ENCODE measurements at places on chromosomes 1 and 21.

GRCh38 chr1:159054427-159054826, 22.1 kb downstream of the AIM2 start:
- DNase-seq: no peak

- peak; percentile 94 for DNase-seq
Observed at GRCh38 chr1:235513495-235514366, 9.5 kb upstream of the B3GALNT2 start.

DNA sequence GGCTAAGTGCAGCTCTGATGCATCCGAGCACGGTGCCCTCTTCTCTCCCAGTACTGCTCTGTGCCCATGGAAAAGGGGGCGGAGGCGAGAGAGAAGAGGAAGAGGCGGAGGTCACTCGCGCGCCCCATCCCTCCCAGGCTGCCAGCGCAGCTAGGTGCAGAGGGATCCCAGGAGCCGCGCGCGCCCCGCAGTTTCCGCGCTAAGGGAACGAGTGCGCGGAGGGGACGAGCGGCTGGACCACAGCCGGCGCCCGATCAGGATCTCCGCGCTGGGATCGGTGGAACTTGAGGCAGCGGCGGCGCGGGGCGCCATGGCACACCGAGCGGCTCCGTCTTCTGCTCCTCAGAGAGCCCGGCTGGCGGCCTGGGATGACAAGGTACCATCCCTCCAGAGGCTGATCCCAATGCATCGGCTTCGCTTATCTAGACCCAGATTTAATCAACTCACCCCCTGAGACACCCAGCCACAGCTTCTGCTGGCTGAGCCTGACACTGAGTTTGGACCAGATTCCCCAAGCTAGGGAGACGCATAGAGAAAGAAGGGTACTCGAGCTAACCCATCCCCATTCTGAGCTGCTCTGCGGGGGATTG, at the start of gene PTGFR:
PTGFR (plus strand) TSS at position 114 of the 590 bp plus-strand sequence. CDS start 1,770 bp downstream, outside the sequence.
- DNase-seq: peak; percentile 73

DNA sequence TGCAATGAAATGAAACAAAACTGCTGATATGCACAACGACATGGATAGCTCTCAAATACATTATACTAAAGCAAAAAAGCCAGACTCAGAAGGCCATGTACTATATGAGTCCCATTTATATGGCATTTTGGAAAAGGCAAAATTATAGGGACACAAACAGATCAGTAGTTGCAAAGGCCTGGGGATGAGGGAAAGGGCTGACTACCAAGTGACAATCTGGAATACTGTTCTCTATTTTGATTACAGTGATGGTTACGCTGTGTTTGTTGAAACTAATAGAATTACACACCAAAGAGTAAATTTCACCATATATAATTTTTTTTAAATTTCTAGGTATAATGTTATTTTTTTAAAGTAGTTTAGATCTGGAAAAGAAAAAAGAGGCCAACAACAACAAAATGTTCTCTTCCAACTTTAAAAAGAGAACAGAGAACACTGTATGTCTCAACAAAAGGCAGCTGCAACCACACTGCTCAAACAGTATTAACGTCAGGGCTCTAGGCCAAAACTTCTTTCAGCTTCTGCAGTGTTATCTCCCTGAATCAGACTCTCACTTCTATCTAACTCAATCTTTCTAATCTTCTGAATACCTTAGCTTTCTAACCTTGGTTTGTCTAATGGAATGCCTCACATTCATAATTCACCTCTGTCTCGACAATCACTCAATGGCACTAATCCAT, 75.8 kb downstream of the FOXJ3 start:
- peak; percentile 33 for DNase-seq

- DNase-seq: peak; percentile 76
Observed at GRCh38 chr1:207495801-207496792, at the start of gene CR1. Gene CR1 (plus strand): TSS chr1:207496157. CDS start chr1:207496268, 111 bp downstream.

DNA sequence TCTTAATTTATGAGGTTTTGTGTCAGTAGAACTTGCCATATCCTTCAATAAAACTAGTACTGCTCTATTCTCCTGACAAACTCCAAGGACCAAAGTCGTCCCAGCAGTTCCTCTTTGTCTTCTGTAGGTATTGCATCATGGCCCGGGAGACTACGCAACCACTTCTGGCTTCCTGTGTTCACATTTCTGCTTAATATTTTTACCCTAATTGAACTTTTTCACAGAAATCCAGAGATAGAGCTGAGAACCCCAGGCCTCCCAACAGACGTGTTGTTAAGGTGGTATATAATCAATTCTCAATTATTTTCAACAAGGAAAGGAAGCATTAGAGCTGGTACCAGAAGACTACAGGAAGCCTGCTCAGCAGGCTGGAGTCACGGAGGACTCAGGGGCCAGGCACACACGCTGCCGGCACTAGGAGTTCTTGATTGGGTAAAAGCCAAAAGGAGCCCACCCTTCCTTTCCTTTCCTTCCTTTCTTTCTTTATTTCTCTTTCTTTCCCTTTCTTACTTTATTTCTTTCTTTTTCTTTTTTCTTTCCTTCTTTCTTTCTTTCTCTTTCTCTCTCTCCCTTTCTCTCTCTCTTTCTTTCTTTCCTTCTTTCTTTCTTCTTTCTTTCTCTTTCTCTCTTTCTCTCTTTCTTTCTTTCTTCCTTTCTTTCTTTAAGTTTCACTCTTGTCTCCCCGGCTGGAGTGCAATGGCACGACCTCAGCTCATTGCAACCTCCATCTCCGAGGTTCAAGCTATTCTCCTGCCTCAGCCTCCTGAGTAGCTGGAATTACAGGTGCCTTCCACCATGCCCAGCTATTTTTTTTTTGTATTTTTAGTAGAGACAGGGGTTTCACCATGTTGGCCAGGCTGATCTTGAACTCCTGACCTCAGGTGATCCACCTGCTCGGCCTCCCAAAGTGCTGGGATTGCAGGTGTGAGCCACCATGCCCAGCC, 173.7 kb downstream of the ZBTB18 start:
- no peak for DNase-seq

- no peak for DNase-seq
Observed at GRCh38 chr1:155990005-155990739, 11.8 kb upstream of the ARHGEF2 start.

GRCh38 chr1:101154547-101154946, 82.3 kb upstream of the S1PR1 start:
- DNase-seq: no peak

DNA sequence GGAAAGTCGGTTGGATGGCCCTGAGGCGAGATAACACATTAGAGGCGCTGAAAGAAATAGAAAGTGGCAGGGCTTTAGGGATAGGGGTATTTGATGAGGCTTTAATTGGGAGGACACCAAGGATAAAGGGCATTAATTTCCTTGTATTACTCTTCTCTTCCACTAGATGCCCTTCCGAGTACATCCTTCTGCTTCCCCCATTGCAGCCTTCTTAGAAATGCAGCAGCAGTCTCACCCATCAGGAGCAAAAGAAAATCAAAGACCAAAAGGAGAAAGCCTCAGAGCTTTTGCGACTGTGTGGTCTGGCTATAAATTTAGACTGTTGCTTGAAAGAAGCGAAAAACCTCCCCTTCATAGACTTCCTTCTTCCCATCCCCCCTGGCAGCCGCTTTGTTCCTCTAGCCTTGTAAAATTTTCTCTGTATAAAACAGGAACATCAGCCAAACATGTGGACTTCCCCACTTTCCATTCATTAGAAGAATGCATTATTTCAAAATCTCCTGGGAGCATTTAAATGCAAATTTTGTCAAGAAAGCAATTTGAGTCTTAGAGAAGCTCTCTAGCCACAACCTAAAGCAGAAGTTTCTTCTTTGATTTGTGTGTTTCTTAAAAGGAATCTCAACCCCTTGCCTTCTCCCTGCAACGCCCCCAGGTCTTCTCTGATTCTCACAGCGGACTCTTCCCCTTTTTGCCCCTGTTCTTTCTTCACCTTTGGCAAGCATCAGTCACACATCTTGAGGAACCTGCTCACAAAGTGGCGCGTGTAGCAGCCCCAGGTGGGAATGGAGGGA, 76.6 kb downstream of the NDUFS5 start:
- peak; percentile 81 for DNase-seq

GRCh38 chr1:89047734-89048133, 17.3 kb downstream of the GBP1 start:
- no peak for DNase-seq

DNA sequence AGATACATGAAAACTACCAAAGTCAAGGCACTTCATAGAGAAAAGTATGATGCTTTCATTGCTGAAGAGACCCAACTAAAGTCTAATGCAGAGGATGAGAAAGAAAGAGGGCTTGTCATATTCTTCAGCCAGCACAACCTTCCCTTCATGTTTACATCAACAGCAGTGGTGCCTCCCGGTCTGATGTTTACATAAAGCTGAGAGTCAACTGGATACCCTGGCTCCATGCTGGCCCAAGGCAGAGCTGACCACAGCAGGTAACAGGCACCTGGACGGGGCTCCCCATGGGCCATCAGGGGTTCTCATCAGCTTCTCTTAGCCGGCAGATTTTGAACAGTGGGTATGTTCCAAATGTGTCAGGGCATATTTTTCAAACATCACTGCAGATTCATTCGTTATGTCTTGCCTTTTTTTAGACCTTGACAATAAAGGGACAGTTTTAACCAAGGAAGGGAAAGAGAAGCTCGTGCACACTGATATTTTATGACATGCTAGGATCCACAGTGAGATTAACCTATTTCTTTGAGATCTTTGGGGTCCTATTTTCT, 117.1 kb downstream of the NRIP1 start:
- DNase-seq: no peak

GRCh38 chr1:184822267-184822666, 67.6 kb upstream of the EDEM3 start:
- DNase-seq: no peak

DNA sequence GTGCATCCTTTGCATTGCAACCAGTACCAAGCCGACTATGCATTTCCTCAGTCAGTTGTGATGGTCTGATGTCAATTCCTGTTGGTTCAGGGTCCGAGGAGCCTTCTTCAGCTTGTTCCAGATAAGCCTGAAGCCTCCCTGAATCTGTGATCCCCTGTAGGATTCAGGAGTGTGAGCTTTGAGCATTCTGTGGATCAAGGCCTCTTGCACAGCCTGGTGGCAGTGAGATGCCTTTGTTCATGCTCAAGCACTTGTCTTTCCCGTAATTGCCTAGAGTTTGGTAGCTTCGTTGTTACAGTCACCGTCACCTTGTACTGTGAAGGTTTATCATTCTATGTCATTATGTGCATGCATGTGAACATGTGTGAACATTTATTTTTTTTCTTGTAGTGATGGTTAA, 103.5 kb downstream of the PBX1 start:
- DNase-seq: no peak

DNA sequence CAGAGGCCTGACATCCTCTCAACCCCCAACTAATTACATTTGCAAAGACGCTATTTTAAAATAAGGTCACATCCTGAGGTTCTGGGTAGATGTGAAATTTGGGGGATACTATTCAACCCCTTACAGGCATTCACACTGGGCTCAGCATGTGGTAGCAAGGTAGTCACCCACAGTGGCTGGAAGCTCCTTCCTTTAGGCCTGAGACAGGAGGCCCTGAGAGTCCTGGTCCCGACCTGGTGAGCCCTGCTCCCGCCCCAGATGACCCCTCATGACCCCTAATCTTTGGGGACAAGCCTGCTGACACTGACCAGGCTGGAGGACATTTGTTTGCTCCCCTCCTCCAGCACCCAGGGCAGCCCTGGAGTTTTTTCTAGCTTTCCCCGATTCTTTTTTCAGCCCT, 225.9 kb downstream of the DYRK1A start:
- no peak for DNase-seq

- no peak for DNase-seq
Observed at GRCh38 chr21:15029077-15029476, 35.7 kb downstream of the NRIP1 start.

- peak; percentile 69 for DNase-seq
Observed at GRCh38 chr1:201582705-201583442, 43.9 kb downstream of the NAV1 start.

GRCh38 chr21:45542667-45543370, 579 bp upstream of the SLC19A1 start:
- peak; percentile 46 for DNase-seq

DNA sequence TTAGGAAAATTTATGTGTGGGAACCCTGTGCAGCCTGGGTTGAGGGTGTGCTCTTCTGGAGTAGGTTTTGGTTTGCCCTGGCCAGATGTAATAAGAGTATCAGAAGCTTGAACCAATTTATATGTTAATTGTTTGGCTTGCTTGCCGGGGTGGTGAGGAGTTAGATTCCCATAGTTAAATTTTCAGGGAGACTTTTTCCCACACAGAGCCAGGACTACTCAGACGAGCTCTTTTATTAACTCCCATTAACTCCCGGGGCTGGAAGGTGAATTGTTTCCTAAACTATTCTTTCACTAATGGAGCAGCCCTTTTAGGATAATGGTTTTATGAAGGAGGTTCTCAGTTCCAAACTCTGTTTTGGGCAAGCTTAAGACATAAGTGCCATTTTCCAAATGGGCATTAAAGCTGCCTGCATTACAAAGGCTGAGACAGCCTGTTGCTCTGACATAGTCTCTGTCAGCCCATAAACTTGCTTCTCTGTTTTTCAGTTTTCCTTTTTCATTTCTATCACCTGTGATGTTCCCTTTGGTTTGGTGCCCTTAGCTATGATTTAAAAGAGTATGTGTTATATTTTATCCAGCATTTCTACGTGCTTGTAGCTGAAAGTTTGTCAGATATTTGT, 18.0 kb upstream of the RAB3GAP2 start:
- DNase-seq: no peak

GRCh38 chr1:151992303-151993083, 1.2 kb downstream of the S100A10 start:
- peak; percentile 65 for DNase-seq

DNA sequence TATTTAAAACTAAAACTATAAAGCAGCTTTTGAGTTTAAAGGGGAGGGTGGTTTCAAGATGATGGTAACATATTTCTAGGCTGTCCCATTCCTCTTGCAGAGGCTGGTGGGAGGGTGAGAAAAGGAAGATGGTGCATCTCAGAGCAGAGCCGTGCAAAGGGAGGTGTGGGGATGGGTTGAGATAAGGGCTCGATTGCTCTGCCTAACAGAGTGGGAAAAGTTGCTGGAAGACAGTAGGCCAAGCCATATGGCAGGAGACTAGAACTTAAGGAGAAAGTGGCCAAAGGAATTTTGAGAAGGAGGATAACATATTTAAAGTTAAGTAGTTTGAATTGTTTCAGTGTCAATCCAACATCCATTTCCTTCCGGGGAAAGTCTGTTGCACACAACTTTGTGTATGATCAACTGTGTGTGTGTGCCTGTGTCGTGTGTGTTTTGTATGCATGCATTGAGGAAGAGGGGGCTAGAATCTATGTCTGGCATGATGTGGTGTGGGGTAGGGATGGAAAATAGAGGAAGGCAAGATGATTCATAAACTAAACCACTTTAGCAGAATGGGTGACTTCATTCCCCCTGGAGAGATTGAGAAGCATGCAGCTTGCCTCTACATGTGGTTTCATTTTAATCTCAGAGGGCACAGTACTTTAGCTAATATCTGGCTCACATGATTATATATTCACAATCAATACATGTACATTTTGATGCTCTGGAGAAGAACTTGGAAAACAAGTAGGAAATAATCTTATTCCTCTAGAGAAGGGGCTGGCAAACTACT, 145.0 kb upstream of the DNAH14 start:
- DNase-seq: peak; percentile 19

DNA sequence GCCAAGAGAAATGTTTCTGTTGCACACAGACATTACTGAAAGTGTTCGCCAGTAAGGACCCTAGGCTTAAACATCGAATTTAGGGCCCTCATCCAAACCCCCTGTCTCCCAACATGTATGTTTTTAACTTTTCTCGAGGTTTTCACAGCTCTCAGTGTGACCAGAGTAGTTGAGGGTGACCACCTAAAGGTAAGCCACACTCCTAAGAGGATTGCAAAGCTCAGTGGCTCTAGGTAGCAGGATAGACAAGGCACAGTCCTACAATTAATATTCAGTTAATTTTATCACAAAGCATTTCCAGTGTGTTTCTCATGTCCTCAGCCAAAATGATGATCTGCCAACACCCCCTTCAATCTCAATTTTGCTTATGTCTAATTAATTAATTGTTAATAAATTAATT, 695 bp upstream of the ALG14 start:
- no peak for DNase-seq

Measured in eye (tissue), 1 donor.